Adipose tissue (tissue), 3 donors: ENCODE measurements at places on chromosomes 4 and X. TPM values are rescaled to one million over a fixed set of nuclear protein-coding genes. Genes with fewer than 3 reads are reported as not detected.

The SGCB gene
- polyA plus RNA-seq: 18.0 TPM

The SPANXA1 gene
- polyA plus RNA-seq: not detected

The GAB1 gene
- polyA plus RNA-seq: 3.9 TPM

The TLL1 gene
- 0.61 TPM for polyA plus RNA-seq

The IL9R gene
- polyA plus RNA-seq: not detected

The RASSF6 gene
- polyA plus RNA-seq: 1.1 TPM

The RIBC1 gene
- polyA plus RNA-seq: 0.43 TPM

The ADH5 gene
- 170 TPM for polyA plus RNA-seq

The GRK4 gene
- polyA plus RNA-seq: 5.4 TPM

The SHOX gene
- not detected for polyA plus RNA-seq

The EDNRA gene
- 2.7 TPM for polyA plus RNA-seq

The MAOB gene
- polyA plus RNA-seq: 111 TPM

The VCX3B gene
- polyA plus RNA-seq: not detected

The GAR1 gene
- polyA plus RNA-seq: 8.8 TPM

The MAGEA2 gene
- not detected for polyA plus RNA-seq

The FGFBP2 gene
- 0.20 TPM for polyA plus RNA-seq

The ARMCX1 gene
- 32.4 TPM for polyA plus RNA-seq

The DUSP21 gene
- not detected for polyA plus RNA-seq

The TMEM184C gene
- 7.8 TPM for polyA plus RNA-seq

The RBM46 gene
- polyA plus RNA-seq: 0.06 TPM

The MAGEA1 gene
- not detected for polyA plus RNA-seq
